Memory B cell (primary cell): ENCODE measurements at places on chromosomes 3 and 15.
A peak's percentile ranks its signal among the peaks of the same experiment; 100 is the strongest.

GRCh38 chr3:138625707-138626365 lies 17.3 kb downstream of the FAIM start:
- no peak for DNase-seq

GRCh38 chr3:190019006-190019405 lies 101.7 kb downstream of the P3H2 start:
- DNase-seq: no peak

DNA sequence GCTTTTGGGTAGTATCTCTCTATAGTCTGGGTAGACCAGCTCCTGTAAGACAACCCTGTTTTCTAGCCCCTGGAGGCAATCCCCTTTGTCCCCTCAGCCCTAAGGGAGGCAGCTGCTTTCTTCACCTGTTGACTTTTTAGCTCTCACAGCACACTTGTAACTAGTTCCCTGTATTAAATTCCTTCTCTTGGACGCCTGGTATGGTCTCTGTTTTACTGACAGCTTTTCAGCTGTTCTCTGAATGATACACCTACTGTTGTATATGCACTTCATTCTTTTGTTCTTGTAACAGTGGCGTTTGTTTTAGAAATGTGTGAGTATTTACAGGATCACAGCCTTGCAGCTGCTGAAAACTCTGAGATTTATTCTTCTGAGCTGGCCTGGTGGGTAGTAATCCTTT lies 413.0 kb upstream of the RBMS3 start:
- no peak for DNase-seq

DNA sequence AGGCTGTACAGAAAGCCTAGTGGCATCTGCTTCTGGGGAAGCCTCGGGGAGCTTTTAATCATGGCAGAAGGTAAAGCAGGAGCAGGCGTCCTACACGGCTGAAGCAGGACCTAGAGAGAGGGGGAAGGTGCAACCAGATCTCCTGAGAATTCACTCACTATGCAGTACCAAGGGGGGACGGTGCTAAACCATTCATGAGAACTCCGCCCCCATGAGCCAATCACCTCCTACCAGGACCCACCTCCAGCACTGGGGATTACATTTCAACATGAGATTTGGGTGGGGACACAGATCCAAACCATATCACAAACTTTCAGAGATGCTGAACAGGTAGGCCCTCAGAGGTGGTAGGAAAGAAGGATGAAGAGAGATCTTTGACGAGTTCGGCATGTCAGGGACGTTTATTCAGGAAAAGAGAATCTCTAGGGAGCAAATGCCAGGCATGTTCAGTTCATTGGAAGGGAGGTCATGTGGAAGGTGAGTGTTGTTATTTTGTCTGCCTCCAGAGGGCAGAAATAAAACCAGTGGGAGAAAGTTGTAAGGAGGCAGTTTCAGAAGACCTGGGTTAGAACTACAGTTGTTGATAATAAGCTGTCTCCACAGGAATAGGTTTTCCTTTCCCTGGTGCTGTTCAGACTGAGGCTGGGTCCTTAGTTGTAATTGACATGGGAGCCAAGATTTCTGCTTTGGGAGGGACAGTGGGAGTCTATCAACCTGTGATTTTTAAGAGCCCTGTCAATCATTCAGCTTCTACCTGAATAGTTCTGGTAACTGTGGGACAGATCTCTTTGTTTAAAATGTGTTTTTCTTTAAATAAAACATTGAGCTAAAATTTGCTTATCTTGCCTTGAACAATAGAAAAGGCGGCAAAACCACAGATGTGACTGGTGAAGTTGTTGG lies 4.3 kb upstream of the FNDC3B start:
- DNase-seq: no peak

DNA sequence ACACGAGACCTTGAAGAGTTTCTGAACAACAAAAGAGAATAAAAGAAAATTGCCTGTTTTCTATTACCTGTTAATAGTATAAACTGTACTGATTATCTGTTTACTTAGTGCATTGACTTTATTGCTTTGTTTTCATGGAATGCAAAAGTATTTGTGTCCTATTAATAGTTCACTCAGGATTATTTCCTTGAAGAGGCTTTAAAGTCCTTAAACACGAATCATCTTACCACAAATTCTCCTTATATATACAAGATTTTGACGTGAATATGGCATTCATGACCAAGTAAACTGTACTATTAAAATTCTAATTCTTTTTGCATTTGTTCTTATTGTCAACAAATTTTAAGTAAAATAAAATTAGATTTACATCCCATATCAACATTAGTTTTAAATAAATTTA lies 513.0 kb downstream of the NTRK3 start:
- no peak for DNase-seq

DNA sequence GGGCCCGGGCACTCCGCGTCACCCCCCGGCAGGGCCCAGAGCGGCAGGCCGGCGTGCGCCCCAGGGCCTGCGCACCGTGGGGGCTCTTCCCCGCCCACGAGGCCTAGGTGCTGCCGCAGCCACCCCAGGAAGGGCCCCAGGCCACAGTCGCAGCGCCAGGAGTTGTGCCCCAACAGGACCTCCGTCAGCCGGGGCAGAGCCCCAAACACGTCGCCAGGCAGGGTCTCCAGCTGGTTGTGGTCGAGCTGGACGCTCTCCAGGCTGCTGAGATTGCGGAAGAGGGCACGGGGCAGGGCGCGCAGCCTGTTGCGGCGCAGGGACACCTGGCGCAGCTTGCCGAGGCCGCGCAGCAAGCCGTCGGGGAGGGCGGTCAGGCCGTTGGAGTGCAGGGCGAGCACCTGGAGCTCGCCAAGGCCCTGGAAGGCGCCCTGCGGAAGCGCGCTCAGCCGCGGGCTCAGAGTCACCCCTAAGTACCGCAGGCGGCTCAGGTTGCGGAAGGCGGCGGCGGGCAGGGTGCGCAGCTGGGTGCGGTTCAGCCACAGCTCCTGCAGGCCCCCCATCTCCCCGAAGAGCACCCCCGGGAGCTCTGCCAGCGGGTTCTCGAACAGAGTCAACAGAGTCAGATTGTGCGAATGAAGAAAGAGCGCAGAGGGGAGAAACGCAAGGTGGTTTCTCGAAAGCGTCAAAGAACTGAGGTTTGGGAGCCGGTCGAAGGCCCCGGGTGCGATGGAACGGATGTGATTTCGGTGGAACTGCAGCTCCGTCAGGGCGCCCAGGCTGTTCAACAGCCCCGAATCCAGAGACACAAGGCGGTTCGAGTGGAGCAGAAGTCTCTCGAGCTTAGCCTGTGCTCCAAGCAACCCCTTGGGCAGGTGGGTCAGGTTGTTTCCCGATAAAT lies 2.0 kb downstream of the GP5 start:
- peak; percentile 22 for DNase-seq

DNA sequence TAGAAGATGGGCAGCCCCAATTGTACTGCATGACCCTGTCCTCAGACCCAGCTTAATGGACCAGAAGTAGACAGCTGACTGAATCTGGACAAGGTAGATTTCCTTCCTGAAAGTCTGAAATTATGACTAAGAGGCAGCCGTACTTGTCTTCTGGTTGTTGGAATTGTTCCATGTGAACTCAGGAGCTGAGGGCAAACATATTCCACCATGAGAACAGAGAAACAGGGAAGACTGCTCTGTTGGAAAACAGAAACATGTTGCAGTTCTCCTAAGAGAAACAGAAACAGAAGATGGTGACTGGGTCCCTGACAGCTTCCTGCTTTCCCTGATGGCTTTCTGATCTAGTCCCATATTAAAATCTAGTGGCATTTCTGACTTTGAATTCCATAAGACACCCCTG lies 24.1 kb downstream of the POPDC2 start:
- no peak for DNase-seq

DNA sequence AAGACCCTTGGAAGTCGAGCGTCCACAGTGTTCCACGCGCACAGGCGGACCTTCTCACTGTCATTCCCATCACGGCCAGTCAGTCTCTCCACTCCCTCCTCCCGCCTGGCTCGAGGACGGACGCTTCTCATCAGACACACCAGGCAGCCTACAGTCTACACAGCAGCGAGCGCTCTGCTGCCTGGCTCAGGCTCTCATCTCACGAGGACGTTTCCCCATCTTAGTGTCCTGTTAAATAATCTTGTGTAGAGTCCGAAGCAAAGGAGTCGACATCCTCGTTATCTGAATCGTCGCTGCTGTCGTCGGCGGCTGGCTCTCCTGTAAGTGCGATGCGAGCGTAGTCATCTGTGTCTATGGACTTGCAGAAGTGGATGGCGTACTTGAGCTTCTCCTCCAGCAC lies 12.4 kb upstream of the OCA2 start:
- DNase-seq: no peak

- DNase-seq: no peak
Observed at GRCh38 chr15:45548753-45549520, 26.4 kb upstream of the SLC30A4 start.

GRCh38 chr15:35657679-35658311 lies 111.8 kb upstream of the DPH6 start:
- no peak for DNase-seq

DNA sequence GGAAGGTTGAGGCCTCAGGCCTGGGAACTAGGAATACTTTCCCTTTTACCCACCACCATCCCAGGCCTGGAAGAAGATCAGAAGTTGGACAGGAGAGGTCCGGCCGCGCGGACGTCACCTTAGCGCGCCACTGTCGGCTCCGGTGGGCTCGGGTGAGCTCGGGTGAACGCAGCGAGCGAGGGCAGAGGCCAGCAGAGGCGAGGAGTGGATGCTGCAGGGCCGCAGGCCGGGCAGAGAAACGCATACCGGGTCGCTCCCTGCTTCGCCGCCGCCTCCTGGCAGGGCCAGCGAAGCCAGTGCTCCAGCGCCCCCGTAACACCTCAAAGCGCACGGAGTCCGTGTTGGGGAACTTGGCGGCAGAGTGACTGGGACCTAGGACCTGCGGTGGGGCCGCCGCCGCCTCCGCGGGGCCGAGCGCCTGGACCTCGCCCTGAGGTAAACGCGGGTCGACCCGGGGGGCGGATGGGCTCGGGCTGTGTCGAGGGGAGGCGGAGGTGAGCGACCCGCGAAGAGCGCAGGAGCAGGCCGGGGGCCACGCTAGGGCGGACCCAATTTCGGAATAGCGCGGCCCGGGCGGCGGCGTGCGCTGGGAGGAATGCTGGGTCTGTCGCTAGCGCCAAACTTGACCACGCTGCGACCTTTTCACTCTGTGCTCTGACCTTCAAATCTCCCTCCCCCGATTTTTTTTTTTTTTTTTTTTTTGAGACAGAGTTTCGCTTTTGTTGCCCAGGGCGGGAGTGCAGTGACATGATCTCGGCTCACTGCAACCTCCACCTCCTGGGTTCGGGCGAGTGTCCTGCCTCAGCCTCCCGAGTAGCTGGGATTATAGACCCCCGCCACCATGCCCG lies 1.6 kb downstream of the CYP11A1 start:
- DNase-seq: no peak

GRCh38 chr3:147838652-147839051 lies 429.5 kb downstream of the ZIC1 start:
- DNase-seq: no peak

GRCh38 chr3:193046371-193046770 lies 128.7 kb upstream of the MB21D2 start:
- no peak for DNase-seq

GRCh38 chr3:57444469-57444868 lies 99.7 kb downstream of the DNAH12 start:
- no peak for DNase-seq

GRCh38 chr3:142929109-142929508 lies 34.4 kb downstream of the PAQR9 start:
- DNase-seq: no peak

- DNase-seq: no peak
Observed at GRCh38 chr3:23519314-23520208, 286.2 kb upstream of the UBE2E1 start.

- no peak for DNase-seq
Observed at GRCh38 chr3:168511428-168512014, 415.8 kb upstream of the GOLIM4 start.

DNA sequence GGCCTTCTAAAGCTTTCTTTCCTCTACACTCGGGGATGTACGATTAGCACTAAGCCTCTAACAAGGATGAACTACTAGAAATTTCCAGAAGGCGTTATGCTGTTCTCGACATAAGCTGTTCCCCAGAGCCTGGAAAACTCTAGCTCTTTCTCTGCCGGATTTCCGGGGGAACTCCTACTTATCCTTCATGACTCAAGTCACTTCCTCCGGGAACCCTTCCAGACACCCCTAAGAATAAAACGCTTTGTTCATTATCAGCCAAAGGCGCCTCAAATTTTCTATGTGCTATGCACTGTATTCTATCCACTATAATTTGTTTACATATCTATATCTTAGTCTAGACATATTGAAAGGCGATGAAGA lies 455 bp upstream of the SNAP23 start:
- DNase-seq: no peak

GRCh38 chr15:23690450-23690852 lies 3.3 kb upstream of the NDN start:
- DNase-seq: no peak
